ENCODE measurements at places on chromosomes 11 and 22.

- no peak for DNase-seq
Observed at GRCh38 chr22:44586351-44586990, 88.4 kb upstream of the RTL6 start.

DNA sequence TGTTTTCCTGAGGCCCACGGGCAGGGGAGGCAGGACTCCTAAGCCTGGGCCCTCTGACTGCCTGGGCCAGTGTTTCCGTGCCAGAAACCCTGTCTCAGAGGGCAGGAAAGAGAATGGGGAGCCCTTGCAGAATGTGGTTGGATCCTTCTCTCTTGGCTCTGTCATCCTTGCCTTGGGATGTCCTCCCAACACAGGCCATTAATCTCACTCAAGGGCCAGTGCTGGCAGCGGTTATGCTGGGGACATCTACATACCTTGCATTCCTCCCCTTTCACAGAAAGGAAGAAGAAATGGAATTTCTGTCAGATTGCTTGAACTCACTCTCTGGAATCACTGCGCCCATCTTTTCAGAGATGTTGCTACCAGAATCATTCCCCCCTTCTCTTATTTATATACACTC is 296.9 kb downstream of the KIRREL3 start:
- no peak for DNase-seq

- DNase-seq: no peak
Observed at GRCh38 chr11:82004537-82005213, 729.0 kb downstream of the FAM181B start.

DNA sequence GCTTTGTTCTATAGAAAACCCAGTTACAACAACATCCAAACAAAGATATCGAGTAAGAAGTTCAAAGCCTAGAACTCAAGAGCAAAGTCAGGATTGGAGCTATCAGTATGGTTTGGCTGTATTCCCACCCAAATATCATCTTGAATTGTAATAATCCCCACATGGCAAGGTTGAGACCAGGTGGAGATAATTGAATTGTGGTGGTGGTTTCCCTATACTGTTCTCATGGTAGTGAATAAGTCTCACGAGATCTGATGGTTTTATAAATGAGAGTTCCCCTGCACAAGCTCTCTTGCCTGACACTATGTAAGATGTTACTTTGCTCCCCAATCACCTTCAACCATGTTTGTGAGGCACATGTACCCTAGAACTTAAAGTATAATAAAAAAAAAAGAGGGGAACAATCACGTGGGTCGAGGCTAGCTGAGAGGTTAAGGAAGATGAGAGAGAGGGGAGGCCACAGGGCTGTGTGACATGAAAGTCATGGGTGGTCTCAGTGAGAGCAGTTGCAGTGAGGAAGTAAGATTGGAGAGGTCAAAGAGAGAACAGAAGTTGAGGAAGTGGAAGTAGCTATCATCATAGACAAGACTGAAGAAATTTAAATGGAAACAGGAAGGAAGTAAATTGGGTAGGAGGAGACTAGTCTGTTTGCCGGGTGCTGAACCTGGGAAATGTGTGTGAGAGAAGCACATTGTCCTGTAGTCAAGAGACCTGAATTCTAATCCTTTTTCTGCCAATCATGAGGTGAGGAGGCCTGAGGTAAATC is 80.1 kb upstream of the CD44 start:
- no peak for DNase-seq

- no peak for DNase-seq
Observed at GRCh38 chr11:67631411-67631810, 1.7 kb upstream of the NUDT8 start.

- peak; percentile 9 for DNase-seq
Observed at GRCh38 chr11:84947970-84948580, 679.1 kb downstream of the DLG2 start.

DNA sequence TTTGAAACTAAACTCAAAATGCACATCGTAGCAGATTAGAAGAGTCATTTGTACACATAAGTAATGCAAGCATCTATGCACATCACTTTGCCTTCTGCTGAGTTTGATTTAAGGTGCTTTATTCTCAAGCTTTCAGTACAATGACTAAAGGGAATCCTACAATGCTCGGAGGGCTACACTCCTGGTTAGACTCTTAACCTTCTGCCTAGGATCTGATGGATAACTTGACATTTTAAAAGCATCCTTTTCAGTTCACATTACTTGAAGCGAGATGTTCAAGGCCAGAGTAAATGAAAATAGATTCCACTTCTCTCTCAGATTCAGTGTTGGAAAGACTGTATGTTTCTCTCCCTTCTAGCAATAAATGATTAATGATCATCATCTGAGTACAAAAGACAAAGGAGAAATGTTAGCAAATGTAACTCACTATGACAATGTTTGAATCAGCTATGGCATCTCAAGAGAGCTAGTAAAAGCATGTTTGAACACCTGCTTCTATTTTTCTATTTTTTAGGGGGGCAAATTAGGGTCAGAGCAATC is 259.2 kb upstream of the ANO3 start:
- no peak for DNase-seq

GRCh38 chr22:25202290-25202921 is 2.7 kb downstream of the CRYBB3 start:
- peak; percentile 46 for DNase-seq

- peak; percentile 51 for DNase-seq
Observed at GRCh38 chr22:46033256-46034200, 56.6 kb upstream of the WNT7B start.

- no peak for DNase-seq
Observed at GRCh38 chr22:42907404-42908373, 50.6 kb upstream of the ARFGAP3 start.

DNA sequence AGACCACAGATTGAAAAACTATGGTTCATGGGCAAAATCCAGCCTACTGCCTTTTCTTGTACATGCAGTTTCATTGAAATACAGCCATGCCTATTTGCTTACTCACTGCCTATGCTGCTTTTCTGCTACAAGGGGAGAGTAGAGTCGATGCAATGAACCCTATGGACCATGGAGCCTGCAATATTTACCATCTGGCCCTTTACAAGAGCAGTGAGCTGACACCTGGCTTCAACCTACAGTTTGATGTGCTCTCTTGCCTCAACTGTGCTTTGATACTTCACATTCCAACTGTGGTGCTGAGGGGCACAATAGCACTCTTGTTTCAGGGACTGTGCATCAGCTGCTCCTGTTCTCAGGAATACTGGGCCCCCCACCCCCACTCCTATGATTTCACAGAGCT is 239.5 kb upstream of the SORL1-AS1 start:
- DNase-seq: no peak

DNA sequence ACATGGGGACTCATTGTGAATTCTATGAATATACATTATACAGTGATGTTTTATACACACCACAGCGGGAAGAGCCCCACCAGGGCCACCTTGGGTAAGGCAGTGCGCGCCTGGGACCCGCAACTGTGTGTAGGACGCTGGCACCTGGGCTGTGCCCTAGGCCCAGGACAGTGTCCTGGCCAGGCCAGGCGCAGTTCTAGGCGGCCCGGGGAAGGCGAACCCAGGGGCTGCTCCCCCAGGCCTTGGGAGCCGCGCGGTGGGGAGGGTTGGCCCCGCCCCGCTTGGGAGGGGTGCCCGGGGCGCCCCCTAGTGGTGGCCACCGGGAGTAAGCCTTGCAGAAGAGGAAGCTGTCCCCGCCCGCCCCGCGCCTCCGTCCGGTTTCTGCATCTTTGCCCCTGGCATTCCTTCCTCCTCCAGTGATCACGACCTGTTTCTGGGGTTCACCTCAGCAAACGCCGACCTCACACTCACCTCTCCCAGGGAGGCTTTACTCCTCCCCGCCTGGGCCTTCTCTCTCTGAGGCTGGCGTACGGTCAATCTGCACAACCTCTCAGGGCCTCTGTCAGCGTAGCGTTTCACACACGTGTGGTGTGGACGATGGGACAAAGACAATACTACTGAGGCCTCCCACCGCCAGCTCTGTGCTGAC is 9.5 kb upstream of the EHD1 start:
- DNase-seq: no peak

DNA sequence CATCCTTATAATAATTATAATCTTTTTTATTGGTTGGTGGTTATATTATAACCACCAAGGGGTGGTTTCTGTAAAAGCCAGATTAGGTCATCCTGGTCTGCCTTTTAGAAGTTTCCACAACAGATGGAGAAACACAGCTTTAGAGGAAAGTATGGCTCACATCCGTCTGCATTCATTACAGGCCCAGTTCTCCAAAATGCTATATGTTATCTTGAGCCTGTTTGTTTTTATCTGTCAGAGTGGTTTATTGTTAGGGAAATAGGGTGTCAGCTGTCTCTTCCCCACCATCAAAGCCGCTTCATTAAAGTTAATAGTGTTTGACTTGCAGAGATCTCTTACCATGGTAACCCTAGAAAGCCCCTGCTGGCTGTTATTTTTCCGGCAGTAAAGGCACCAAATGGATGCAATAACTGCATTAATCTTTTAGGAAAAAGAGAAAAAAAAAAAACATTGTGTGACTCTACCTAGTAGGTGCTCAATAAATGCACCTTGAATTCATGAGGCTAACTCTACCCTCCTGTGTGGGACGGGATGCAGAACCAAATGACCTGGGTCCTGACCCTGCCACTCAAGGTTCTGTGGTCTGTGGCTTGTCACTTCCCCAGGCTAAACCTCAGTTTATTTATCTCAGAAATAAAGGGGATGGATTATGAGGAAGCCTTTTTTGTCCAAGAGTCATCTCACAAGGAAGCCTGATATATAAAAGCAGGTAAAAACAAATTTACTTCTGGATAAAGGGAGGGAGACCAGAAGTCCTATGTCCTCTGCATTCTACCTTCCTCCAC is 118.3 kb downstream of the WT1 start:
- no peak for DNase-seq

DNA sequence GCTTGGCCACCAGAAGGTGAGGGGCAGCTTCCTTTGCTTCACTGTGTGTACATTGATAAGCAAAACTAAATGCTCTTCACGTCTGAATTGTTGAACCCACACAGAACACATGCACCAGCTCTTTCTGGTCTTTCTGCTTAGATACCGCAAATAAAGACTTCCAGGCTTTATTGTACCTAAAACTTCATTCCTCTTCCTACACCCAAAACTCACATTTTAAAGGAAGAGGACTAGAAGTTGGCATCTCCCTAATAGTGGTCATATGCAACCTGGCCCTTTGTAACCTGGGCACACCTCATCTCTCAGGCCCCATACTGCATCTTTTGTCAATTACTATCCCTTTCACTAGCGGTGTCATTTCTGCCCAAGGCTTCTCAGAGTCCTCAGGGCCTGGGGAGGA is 5.9 kb downstream of the SLC17A6 start:
- DNase-seq: no peak
